ENCODE measurements at places on chromosomes 2 and 18.

DNA sequence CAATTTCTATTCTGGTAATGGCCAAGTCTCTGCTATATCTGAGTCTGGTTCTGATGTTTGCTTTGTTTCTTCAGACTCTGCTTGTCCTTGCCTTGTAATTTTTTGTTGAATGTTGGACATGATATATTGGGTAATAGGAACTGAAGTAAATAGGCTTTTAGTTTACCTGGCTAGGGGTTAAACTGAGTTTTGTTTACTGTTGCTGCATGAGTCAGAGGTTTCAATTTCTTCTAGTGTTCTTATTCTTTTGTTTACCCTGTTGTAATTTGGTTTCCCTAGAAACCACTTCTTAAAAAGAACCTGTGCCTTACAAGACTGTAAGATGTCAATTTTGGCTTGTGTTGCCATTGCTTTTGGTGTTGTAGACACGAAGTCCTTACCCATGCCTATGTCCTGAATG lies 285.0 kb upstream of the KCNH7 start:
- DNase-seq, result no peak

- no peak for DNase-seq
These were observed 28.6 kb downstream of the FEZ2 start for GRCh38 chr2:36569267-36569856.

- DNase-seq, result no peak
These were observed 67.9 kb upstream of the SLC25A52 start for GRCh38 chr18:31828613-31829012.

GRCh38 chr2:20623241-20623640 lies 27.7 kb downstream of the HS1BP3 start:
- DNase-seq, result no peak

DNA sequence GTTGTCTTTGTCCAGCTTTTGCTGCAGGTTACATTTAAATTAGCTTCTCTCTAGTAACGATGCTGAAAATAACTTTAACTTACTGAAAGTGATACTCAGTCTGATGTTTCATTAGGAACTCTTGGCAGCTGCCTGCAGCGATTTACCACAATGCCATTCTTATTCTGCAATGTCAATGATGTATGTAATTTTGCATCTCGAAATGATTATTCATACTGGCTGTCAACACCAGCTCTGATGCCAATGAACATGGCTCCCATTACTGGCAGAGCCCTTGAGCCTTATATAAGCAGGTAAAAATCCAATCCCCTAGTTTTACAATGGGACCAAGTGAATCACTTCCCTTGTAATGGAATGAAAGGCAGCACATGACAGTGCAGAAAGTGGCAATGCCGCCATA lies 16.3 kb upstream of the MFF start:
- no peak for DNase-seq

DNA sequence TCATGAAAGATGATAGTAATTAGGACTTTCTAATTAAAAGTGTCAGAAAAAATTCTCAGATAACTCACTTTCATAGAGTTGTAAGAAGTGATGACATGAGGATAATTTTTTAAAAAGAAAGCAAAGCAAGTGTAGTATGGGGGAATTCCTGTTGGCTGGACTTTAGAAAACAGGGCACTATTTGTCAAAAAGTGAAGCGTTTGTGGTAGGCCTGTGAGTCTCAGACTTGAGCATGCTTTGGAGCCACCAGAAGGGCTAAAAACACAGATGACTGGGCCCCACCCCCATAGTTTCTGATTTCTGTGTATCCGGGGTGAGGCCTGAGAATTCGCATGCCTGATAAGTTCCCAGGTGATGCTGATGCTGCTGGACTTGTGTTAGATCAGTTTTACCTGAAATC lies 222.6 kb upstream of the LRRTM1 start:
- no peak for DNase-seq

DNA sequence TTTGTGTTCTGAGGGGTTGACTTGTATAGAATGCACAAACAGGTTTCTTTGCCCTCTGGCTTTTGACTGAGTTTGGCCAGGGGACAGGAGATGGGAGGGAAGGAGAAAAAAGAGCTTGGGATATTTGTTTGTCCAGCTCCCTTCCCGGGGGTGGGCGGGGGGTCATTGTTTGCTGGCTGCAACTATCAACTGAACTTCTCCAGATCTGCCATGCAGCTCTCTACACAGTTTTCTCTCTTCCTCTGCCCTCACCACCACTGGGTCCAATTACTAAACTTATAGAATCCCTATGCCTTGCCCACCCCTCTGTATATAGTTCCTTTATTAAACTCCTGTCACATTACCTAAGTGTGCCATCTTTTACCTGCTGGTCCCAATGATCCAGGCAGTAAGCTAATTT lies 32.8 kb upstream of the CHN1 start:
- no peak for DNase-seq

- DNase-seq, result no peak
These were observed 351.7 kb downstream of the RAD51AP2 start for GRCh38 chr2:17166506-17166905.
